ENCODE measurements at places on chromosomes 13 and 19. TPM values are rescaled to one million over a fixed set of nuclear protein-coding genes. Genes with fewer than 3 reads are reported as not detected.

Gene TLE2
- 1.9 TPM for total RNA-seq

- DNase-seq = no peak
These were observed 9.8 kb downstream of the BICRA start for GRCh38 chr19:47618771-47619170.

- DNase-seq = peak; percentile 31
These were observed 1.6 kb upstream of the KLK10 start for GRCh38 chr19:51020988-51021651.

- DNase-seq = no peak
These were observed at the start of gene CBY2 for GRCh38 chr13:45702088-45702487. TSS of gene CBY2 (plus strand) at chr13:45702320. CDS start at chr13:45702391, 71 bp downstream.

GRCh38 chr19:13969897-13970296 is 17.6 kb downstream of the DCAF15 start:
- no peak for DNase-seq

DNA sequence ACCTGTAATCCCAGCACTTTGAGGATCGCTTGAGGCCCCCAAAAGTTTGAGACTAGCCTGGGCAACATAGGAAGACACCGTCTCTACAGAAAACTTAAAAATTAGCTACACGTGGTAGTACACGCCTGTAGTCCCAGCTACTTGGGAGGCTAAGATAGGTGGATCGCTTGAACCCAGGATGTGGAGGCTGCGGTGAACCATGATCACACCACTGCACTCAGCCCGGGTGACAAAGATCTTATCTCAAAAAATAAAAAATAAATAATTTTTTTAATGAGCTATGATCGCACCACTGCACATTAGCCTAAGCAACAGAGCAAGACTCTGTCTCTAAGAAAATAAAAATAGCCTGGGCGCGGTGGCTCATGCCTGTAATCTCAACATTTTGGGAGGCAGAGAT is 6.6 kb downstream of the RCBTB2 start:
- DNase-seq = no peak

All from NCI-H460 (cell line).